ENCODE measurements at places on chromosomes 7 and 10. TPM values are rescaled to one million over a fixed set of nuclear protein-coding genes. Genes with fewer than 3 reads are reported as not detected.

The STYXL1 gene
- 102 TPM for polyA plus RNA-seq

The PRKG1 gene
- not detected for polyA plus RNA-seq

The NKX2-3 gene
- not detected for polyA plus RNA-seq

The OR2A1 gene
- not detected for polyA plus RNA-seq

The ZNF117 gene
- 0.81 TPM for polyA plus RNA-seq

The CRPPA gene
- polyA plus RNA-seq: 0.28 TPM

The CALY gene
- polyA plus RNA-seq: not detected

GRCh38 chr7:137590071-137590755, 246.7 kb upstream of the PTN start:
- DNase-seq: no peak

DNA sequence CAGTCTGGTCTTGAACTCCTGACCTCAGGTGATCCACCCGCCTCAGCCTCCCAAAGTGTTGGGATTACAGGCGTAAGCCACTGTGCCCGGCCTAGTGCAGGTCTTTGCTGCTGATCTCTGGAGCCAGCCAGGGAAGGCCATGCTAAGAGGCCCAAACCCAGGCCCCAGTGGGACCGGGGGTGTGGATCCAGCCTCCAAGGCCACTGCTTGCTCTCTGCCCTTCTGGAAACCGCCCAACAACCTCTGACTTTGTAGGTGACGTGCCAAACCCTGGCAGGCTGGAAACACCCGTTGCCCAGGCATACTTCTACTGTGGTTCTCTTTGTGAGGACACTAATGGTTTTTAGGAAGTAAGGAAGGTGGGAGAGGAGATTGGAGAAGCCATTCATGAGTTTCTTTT, 83.5 kb upstream of the GNA12 start:
- no peak for DNase-seq

- DNase-seq: no peak
Observed at GRCh38 chr7:77386165-77386822, 29.9 kb downstream of the GSAP start.

DNA sequence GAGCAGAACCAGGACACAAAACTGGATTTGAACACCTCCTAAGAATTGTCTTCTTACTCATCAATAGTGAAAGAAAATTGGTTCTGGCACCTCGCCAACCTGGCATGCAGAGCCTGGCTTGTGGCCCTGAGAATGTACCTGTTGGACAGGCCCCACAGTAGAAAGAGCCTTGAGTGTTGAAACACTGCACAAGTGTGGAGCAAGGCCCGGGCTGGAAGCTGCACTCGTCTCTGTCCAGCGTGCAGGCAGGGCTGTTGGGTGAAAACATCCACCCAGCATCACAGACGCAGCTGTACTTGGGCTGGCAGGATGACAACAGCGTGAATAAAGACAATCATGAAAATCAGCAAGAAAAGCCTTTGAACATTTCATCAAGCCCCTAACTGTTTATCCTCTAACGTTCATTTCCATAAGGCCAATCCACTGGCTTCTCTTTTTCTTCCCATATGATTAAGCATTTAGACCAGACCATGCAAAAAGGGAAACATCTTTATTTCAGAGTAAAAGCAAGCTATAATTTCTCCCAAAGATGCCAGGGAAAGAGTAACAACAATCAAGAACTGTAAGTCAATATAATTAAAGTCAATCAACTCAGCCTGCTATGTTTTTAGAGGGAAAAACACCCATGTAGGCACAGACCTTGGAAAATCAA, 15.6 kb downstream of the CUBN start:
- DNase-seq: no peak

DNA sequence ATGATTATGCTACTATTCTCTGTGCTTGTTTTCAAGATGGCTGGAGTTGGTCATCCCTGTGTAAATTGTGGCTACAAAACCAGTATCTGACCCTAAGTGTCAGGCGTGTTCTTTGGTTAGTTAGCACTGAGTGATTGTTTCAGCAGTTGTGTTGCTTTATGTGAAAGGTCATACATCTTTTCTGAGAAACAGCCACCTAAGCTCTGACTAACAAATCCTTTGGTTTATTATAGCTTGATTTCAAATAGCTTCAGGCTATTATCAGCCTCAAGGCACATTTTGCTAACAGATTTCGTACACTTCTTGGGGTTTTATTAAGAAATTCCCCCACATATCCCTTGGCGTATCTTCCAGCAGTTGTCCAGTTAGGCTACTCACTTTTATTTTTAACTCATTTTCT, 4.8 kb upstream of the ADRB1 start:
- DNase-seq: no peak

- DNase-seq: peak; percentile 80
Observed at GRCh38 chr10:133329491-133330202, 7.0 kb downstream of the CALY start.

DNA sequence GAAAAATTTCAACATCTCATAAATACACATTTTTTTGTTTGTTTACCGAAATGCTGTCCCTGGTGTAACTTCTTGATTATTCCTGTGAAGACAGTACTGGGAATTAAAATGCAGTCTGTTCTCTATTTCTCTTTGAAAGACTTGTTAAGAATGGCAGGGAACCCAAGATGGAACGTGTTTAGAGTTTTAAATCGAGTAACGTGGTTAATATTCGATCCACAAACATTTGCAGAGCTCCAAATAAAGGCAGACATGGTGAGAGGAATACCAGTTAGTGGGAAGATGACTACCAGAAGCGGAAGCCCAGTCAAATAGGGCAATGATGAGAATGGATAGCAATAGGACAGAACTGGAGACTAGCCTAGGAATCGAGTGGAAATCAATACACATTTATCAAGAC, 6.7 kb downstream of the PON3 start:
- no peak for DNase-seq

GRCh38 chr7:66627881-66628360, 760 bp upstream of the KCTD7 start:
- DNase-seq: peak; percentile 40

DNA sequence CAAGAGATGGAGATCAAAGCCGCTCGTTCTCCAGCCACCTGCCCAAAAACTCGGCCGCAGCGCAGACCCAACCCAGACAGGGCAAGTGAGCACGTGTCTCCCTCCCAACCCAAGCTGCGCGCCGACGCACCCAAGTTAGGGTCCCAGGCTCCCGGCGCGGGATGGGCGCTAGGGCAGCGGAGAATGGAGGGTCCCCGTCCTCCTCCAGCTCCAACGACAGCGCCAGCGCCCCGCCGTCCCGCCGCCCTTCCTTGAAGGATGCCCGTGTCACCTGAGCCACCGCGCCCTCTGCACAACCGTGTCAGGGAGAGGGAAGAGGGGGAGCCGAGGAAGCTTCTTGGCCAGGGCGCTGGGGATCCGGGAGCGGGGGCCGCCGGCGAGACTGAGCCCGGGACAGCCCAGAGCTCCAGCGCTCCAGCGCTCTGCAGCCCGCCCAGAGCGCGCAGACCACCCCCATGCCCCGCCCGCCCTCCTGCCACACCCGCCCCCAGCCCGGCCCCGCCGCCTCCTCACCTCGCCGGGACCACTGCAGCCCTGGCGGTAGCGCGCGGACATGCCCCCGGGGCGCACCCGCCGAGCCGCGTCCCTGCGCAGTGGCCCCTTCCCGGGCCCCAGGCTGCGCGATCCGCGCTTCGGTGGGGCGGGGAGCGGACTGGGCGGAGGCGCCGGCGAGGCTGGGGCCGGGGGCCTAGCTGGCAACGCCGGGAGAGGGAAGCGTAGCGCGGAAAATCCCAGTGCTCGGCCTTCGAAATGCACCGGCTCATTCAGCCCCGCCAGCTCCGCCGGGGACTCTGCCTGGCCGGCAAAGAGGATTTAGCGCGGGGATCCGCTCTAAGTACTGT, at the start of gene SLC16A12:
TSS of gene SLC16A12 (minus strand) at position 424 of the 842 bp plus-strand sequence. CDS start 73,016 bp downstream, outside the sequence.
- no peak for DNase-seq

GRCh38 chr10:99224766-99225165, 10.9 kb downstream of the HPSE2 start:
- no peak for DNase-seq

DNA sequence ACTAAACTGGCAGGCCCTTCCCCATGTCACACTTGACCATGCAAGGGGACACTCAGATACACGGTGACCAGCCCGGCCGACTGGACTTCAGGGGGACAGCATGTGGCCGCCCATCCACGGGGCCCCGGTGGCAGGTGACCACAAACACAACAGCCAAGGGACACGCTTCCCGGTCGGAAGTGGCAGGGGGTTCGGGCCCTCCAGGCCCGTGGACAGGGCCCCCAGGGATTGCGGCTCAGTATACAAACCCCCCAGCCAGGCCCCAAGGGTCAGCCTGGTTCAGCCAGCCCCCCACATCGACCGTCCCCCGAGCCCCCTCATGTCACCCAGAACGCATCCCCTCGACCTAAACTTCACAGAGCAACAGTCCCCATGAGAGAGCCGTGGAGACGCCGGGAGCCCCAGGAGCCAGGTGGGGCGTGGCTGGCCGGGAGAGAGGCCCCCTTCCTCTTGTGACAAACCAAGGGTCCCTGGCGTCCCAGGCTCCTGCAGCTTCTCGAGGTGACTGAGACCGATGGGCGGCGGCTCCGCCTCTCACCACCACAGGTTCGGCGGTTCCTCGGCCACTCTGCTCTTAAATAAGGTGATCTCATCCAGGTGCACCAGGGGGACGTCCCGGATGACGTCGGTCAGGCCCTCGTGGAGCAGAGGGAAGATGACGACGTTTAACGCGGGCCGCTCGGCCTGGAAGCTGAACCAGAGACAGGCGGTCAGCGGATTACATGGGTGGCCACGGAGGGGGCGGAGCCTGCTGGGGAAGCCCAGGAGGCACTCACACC, 57.8 kb upstream of the TNRC18 start:
- no peak for DNase-seq

DNA sequence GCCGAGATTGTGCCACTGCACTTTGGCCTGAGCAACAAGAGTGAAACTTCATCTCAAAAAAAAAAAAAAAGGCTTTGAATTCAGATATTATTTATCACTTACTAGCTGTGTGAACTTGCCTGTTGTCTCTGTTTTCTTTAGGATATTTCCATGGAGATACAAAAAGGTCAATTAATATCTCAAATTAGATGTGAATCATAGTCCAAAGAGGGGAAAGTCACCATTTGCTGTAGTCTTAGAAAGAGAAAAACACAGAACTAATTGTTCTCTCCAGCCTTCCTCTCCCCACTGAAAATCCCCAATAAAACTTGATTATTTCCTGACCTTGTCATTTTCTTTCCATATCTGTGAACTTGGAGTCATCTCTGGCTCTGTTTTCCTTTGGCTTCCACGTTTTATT, 21.2 kb downstream of the HEPACAM2 start:
- DNase-seq: no peak

- DNase-seq: no peak
Observed at GRCh38 chr7:57399251-57399940, 50.6 kb upstream of the ZNF716 start.

- no peak for DNase-seq
Observed at GRCh38 chr7:33792041-33792440, 113.3 kb upstream of the BMPER start.

DNA sequence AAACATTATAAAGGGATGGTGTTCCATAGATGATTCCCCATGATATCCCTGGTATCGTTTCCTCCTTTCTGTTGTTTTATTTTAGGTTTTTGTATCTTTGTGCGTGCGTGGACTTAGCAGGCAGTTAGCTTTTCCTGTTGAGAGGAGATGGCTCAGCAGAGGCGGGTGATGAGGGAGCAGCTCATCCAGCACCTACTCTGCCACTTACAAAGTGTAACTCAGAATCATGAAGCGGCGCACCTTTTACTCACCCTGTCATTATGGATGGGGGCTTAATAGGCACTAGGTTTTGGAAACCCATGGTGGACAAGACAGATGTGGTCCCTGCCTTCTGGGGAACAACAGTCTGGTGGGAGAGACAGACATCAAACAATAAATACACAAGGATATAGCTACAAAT, 17.1 kb downstream of the FAM241B start:
- no peak for DNase-seq

DNA sequence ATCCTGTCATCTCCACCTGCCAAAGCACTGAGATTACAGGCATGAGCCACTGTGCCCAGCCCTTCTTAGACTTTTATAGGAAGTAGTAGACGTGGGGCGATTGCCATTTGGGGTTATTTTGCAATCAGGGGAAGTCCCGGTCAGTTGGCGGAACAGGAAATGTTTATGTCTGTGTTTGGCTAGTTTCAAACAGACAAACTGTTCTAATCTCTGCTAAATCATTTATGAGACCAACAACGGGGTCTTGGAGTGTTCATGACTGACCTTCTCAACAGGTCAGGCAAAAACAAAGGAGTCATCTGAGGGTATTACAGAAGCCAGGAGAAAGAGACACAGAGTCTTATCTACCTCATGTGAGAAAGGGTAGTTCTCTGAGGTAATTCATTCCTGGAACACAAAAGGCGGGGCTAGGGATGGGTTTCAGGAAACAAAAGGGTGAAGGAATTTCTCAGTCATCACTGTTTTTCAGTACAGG, 6.6 kb upstream of the TPK1 start:
- peak; percentile 40 for DNase-seq

GRCh38 chr7:55177589-55178261, 158.9 kb downstream of the EGFR start:
- DNase-seq: no peak

GRCh38 chr10:60343254-60343653, 46.4 kb downstream of the ANK3 start:
- no peak for DNase-seq

DNA sequence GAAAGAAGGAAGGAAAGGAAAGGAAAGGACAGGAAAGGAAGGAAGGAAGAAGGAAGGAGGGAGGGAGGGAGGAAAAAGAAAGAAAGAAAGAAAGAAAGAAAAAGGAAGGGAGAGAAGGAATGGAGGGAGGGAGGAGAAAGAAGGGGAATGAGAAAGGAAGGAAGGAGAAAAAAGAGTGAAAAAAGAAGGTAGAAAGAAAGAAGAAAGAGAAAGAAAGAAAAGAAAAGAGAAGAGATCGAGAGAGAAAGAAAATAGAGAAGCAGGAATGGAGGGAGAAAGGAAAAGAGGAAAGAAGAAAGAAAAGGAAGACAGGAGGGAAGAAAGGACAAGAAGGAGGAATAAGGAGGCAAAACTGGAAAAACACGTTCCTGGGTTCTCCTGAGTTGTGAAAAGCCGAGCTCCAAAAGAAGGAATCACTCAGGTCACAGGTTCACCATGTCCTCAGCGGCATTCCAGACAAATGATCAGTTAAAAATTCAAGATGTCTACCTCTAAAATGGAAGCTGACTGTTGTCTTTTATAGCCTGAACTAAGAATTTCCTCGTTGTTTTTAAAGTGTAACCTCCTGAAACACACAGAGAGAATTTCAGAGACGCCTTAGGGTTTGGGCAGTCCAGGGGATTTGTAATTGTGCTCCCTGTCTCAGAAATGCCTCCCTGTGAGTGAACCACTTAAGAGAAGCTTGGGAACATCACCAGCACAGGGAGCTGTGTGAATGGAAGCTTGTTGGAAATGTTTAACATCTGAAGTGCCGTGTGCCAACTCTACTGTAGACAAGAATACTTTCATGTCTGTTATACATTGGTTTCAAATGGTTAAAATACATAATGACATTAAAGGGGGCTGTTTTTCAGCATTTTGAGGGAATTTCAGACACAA, 80.7 kb downstream of the INHBA start:
- no peak for DNase-seq

DNA sequence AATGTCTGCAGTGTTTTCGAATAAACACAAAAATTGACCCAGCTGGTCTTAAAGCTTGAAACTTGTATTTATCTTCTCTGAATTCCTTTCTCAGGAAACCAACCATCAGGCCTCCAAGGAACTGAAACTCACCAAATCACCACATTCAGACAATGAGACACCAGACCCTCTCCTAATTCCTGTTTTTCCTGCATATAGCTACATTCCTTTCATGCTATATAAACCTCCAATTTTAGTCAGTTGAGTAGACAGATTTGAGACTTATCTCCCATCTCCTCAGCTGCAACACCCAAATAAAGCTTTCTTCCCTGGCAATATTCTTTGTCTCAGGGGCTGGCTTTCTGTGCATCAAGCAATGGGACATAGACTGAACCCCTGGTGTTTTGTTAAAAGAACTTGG, 317.0 kb downstream of the CACNA2D1 start:
- DNase-seq: no peak

All from immature natural killer cell (primary cell).